Caki2 (cell line): ENCODE measurements at places on chromosomes 6 and 20. TPM values are rescaled to one million over a fixed set of nuclear protein-coding genes. Genes with fewer than 3 reads are reported as not detected.

GRCh38 chr20:62591122-62591468 is 51.2 kb upstream of the SLCO4A1 start:
- DNase-seq: no peak

DNA sequence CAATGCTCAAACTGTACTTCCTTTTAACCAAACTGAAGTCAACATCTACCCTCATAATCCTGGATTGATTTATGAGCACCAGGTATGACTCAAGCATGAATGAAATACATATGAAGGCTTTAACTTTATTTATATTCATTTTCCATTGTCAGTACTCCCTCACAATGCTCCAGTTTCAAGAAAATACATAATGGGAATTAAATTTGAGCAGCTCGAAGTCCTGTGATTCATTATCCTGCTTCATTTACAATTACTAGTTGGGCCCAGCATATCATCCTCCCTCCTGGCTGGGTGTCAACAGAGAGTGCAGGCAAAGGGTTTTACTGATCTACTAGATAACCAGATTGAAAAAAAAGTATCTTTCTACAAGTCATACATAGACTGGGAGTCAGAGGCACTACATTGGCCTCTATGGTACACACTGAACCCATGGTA is 10.1 kb downstream of the SAMHD1 start:
- no peak for DNase-seq

The COL9A1 gene
- total RNA-seq: not detected in 2 replicates

GRCh38 chr6:43263314-43264178 is 20.3 kb downstream of the TTBK1 start:
- peak; percentile 54 for DNase-seq

The ZBP1 gene
- total RNA-seq: not detected in 2 replicates

DNA sequence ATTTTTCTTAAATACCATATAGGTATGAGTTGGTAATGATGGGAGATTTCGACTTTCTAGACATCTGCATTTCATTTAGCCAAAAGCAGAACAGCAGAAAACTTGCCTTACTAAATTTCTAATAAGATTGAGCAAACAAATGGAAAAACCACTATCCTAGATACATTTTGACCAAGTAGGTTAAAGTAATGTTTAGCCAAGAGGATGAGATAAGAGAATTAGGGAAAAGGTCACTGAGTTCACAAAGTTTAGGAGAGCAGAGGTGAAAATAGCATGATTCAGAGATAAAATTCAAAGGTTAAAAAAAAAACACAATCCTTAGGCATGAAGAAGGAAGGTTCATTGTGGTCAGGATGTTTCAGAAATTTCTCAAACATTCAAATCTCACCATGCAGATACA is 450.3 kb downstream of the CD83 start:
- DNase-seq: peak; percentile 10
